Kidney capillary endothelial cell (primary cell): ENCODE measurements at places on chromosomes 16 and 17.

- DNase-seq, result peak; percentile 62
Measured at GRCh38 chr16:29710227-29711219, 31.5 kb downstream of the QPRT start.

DNA sequence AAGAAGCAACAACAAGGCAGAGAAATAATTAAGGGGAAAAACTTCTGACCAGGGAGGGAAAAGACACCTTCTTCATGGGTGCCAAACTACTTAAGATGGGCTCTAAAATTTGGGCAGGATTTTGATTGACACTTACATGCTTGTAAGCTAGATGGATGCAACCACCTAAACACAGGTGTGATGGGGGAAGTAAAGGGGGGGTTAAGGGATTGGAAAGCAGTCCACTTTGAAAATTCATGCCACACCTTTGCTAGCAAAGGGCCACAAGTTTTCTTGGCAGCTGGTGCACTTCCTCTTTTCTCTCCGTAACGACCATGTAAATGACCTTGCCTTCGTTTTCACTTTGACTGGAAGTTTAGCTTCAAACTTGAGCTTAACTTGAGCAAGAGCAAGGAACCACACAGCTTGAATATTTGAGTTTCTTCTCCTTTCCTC lies 14.3 kb upstream of the PRKAR1A start:
- DNase-seq, result no peak

GRCh38 chr17:29195465-29196081 lies 15.4 kb upstream of the MYO18A start:
- DNase-seq, result no peak

DNA sequence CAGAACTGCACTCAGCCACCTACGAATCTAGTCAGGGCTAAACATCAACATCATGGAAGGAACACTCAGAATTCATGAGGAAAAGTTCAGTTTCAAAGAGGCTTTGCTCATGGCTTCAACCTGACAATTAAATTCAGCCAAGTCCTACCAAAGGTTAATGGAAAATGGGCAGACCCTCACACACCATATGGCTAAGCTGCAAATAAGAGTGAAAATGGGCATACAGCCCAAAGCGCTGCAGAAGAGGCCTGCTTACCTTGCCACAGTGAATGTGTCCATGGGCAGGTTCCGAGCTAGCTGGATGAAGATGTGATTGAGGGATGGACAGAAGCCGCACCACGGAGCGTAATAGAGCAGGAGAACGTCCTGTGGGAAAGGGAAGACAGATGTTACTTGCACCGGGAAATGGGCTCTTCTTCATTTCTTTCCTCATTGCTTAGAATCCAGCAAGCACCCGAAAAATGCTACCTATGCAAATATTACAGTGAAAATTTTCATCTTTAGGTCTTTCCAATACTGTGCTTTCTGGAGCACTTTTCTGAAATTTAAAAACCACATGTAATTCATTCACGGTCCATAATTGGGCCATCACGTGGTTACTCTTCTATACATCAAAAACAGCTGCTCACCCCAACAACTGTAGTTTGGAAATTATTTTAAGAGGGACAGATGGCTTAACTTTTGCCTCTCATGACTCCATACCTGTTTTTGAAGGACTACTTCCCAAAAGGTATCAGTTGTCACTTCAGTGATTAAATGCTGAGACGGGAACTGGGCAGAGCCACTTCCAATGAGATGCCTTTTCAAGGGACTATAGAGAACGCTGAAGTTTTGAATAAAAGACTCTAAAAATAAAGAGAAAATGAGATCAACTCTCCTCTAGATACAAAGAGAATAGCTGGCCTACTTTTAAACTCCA lies 19.6 kb downstream of the SNN start:
- DNase-seq, result no peak

DNA sequence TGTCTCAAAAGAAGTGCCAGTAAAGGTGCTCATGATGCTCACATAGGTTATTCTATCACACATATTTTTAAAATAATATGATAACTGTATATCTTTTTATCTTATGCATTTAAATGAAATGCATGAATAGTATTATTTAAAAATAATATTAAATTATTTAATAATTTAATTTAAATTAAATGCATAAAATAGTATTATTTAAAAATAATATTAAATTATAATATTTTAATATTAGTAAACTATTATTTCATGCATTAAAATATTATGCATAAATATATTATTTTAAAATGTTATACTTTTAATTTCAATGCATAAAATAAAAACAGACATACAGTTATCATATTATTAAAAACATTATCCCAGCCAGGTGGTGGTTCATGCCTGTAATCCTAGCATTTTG lies 33.4 kb downstream of the TMC7 start:
- no peak for DNase-seq

GRCh38 chr17:40303708-40304551 lies 5.0 kb upstream of the RARA start:
- DNase-seq, result peak; percentile 82

GRCh38 chr16:88315543-88316105 lies 67.1 kb upstream of the ZNF469 start:
- DNase-seq, result peak; percentile 77

GRCh38 chr17:39757931-39758873 lies 20.5 kb downstream of the GRB7 start:
- DNase-seq, result no peak

GRCh38 chr17:79043931-79044320 lies 20.0 kb downstream of the C1QTNF1 start:
- no peak for DNase-seq

DNA sequence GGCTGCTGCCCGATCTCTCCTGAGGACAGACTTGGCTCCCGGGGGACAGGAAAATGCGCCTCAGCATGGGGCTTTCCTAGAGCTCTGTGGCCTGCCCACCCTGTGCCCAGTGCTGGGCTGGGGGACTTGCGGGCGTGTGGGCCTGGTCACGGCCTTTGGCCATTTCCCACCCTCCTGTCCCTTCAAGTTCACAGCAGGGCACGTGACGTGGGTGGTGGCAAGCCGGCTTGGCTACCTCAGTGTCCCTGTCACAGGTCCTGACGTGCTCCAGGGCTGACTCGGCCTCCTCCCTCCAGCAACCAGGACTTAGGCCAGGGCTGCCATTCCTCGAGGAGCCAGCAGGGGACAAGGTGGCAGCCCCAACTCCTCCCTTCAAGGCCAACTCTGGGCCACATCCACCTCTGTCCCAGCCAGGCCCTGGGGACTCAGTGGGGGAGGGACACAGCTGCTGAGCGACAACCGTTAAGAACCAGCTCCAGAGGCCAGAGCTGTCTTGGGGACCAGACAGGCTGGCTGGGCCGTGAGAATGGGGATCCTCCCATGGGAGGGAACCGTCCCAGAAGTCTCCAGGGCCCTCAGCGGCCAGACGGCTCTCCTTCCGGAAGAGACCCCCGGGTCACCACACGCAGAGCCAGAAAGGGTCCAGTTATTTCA lies 981 bp upstream of the UNC13D start:
- peak; percentile 78 for DNase-seq

- DNase-seq, result no peak
Measured at GRCh38 chr16:26497896-26498295, 568.8 kb upstream of the C16orf82 start.

DNA sequence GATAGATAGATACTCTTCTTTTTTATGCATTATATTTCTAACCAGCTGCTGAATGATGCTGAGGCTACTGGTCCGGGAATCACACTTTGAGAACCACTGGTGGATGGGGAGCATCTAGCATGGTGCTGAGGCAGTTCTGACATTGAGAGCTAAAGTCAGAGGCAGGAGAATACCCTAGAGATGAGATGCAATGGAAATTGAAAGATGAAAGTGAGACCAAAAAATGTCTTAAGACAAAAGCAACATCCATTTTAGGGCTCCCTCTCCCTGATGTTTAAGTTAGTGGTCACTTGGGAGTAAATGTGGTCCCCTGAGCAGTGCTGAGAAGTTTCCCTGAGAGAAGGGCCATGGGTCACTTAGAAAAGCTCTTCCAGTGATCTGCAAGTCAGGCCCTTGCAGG lies 6.8 kb downstream of the PCTP start:
- no peak for DNase-seq

- DNase-seq, result no peak
Measured at GRCh38 chr16:84914273-84914672, 94.5 kb downstream of the CRISPLD2 start.
